Central memory CD8-positive, alpha-beta T cell (primary cell): ENCODE measurements at places on chromosomes 16 and 17.
A peak's percentile ranks its signal among the peaks of the same experiment; 100 is the strongest.

- peak; percentile 54 for DNase-seq
Measured at GRCh38 chr17:30336369-30337171, 2.7 kb upstream of the TMIGD1 start.

DNA sequence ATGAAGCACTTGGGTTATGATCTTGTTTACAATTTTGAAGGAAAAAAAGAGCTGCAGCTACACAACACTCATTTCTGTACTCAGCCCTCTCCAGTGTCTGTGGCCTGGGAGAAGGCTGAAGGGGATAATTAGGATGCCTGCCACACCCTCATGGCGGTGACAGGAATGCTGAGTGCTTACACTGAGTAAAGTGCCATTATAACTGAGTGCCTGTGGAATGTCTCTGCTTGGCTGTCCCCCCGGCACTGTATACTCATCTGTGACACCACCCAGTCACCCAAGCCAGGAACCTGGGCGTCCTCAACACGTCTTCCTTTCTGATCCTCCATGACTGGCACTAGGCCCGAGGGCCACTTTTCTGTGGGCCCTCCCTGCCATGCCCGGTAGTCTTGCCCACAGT is 3.5 kb upstream of the MRPL38 start:
- no peak for DNase-seq

- no peak for DNase-seq
Measured at GRCh38 chr17:43217614-43218087, 6.0 kb downstream of the TMEM106A start.

DNA sequence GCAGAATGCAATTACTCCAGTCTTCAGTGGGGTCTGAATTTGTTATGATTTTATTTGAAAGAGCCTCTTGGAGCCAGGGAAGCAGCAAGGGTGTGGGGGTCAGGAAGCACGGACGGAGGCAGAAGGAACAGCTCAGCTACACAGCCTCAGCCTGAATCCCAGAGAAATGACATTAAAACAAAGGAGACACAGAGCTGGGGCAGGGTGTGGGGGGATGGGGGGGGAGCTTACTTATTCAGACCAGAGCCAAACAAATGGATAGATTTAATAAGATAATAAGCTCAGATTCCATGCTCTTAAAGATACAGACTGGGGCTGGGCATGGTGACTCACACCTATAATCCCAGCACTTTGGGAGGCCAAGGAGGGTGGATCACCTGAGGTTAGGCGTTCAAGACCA is 195.3 kb downstream of the ZNF423 start:
- DNase-seq: no peak

GRCh38 chr17:2067608-2068024 is 12.7 kb downstream of the HIC1 start:
- DNase-seq: no peak

- DNase-seq: no peak
Measured at GRCh38 chr16:990516-991291, 9.1 kb downstream of the SOX8 start.

- DNase-seq: no peak
Measured at GRCh38 chr16:12411516-12411915, 392.2 kb downstream of the CPPED1 start.

- DNase-seq: no peak
Measured at GRCh38 chr17:65759532-65759931, 198.1 kb upstream of the AXIN2 start.

DNA sequence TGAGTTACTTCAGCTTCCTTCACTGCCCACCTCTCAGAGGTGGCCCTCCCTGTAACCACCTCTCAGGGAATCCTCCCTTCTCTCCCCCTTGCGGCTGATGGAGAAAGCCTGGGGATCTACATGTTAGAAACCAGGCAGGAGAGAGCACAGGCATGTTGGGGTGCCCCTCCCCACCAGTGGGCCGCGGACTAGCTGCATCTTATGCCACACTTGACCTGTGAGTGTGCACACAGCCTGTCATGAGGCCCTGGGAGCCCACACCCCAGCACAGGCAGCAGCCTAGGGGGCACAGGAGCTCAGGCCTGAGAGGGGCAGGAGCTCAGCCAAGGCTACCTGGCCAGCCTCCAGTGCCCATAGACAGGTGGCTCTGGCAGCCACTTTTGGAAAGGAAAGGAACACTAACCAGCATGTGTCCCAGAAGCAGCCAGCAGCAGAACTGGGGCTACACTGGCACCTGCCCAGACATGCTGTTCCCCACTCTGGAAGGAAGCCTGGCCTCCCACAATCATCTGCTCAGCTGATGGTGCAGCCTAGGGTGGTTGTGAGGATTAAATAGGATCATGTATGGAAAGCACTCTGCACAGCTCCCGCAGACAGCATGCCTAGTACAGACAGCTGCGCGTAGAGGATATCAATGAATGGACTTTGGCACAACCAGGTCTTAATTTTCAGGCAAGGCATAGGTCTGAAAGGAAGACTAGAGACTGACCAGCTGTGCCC is 60.5 kb downstream of the TMEM132E start:
- no peak for DNase-seq

DNA sequence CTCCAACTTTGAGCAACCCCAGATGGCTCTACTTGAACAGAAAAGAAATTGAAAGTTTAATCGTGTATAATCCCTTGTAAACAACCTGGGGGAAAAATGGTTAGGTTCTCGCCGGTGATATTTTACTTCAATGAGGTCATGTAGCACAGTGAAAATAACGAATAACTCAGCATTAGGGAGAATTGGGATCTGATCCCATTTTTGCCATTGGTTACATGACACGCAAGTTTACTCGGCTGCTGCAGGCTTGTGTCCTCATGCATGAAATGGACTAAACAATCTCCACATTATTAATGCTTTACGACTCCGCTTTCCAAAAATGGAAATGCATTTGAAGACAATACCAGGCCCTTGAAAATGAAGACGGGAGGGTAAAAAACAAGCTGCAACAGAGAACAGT is 45.5 kb upstream of the LRRC37A3 start:
- DNase-seq: no peak

DNA sequence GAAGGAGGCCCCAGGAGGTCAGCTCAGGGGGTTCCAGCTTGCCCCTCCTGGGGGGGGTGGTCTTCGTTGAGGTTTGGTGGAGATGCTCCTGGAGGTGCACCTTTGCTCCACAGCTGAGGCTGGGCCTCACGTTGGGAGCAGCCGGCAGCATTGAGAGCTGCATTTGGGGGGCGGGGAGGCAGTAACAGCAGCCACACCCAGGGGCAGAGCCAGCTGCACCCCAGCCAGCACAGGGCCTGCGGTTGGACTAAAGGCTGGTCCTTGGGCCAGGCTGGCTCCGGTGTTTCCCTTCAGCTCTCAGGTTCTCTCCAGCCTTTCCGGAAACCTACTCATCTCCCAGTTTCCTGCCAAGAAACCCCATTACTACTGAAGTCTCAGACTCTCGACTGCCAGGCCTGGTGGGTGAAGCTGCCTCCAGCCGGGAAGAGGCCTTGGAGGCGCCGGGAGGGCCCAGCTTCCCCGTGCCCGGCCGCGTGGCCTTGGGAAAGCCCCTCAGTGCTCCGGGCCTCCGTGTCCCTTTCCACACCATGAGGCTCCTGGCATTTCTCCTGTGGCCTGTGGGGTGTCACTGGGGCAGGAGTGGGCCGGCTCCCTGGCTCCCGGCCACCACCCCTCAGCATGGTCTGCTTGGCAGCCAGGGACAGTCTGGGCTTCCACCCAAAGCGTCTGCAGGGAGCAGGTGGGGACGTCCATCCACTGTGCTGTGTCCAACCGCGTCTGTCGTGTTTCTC is 14.0 kb upstream of the BAIAP2 start:
- no peak for DNase-seq

- no peak for DNase-seq
Measured at GRCh38 chr16:17556276-17557052, 85.7 kb upstream of the XYLT1 start.

GRCh38 chr17:10574324-10574723 is 24.9 kb upstream of the MYH2 start:
- DNase-seq: no peak

GRCh38 chr17:59903455-59903854 is 10.5 kb downstream of the RPS6KB1 start:
- no peak for DNase-seq

- DNase-seq: no peak
Measured at GRCh38 chr17:496761-497160, 144.2 kb upstream of the RPH3AL start.

DNA sequence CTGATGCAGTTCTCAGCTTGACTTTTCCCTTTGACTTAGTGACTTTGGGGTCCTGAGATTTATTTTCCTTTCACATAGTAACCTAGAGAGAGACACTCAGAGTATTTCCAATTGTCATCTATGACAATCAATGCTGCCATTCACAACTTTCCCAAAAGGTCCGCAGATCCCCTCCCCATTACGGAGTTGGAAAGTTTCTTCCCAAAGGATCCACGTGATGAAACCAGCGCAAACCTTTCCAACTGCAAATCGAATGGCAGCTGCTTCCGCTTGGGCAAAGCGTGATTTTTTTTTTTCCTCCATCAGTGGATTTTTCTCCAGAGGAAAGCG is 538 bp upstream of the FCSK start:
- no peak for DNase-seq

- no peak for DNase-seq
Measured at GRCh38 chr17:64291268-64291851, 28.3 kb upstream of the TEX2 start.

DNA sequence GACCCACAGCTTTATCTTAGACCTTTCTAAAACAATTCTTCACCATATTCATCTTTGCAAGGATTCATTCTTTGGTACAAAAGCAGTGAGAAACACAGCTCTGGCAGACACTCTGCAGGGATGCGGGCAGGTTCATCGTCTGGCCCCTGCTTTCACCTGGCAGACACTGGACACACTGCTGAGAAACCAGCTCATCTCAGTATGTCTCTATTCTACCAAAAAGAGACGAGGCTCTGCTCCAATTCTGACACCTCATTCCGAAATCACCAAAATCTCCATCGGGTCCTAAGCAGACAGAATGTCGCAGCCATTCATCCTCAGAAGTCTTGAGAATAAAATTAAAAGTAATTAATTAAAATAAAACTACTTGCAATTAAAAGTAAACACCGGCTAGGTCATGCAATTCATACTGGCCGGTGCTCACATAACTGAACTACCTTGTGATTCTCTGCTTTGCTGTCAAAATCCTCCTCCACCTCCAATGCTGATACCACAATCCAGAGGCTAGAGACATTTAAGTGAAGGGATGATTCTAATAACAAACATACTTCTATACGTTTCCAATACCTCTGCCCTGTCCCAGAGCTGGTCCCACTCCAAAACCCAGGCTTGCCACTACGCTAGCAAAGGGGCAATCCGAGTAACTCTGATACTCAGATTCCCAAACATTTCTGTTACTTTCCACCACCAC is 1.3 kb downstream of the RNF157 start:
- no peak for DNase-seq

- DNase-seq: no peak
Measured at GRCh38 chr17:38586788-38587187, 19.0 kb downstream of the SRCIN1 start.

DNA sequence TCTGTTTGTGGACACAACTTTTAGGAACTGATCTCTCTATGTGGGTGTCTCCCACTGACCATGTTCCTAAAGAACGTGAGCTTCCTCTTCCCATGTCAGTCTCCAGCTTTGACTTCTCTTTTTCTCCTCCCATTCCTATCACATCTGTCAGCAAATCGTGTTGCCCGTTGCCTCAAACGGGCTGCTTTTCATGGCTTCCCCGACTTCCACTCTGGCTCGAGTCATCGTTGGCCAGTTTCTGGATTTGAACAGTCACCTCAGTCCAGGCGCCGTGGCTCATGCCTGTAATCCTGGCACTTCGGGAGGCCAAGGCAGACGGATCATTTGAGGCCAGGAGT is 5.4 kb downstream of the ABCC1 start:
- DNase-seq: no peak

- no peak for DNase-seq
Measured at GRCh38 chr16:30887927-30888326, 6.0 kb downstream of the BCL7C start.

DNA sequence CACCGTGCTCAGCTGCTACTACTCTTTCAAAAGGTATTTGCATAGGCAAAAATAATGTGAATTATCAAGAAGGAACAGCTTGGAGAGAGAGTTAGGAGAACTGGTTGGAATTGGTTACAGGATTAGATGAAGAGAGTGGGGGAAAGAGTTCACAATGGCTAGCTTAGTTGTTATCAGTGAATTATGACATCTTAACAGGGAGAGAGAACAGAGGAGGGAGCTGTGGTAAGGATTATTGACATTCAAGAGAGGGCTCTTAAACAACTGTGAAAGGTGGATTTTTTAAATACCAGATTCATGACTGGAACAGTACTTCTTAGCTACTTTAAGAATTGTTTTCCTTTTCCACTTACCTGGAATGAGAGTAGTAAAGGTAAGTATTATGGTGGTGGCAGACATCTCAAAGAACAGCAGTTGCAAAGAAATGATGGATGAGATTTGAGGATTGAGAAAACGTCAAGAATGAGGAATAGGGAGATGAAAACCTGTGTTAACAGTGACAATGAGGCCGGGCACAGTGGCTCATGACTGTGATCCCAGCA is 43.9 kb upstream of the SLC5A11 start:
- DNase-seq: no peak

DNA sequence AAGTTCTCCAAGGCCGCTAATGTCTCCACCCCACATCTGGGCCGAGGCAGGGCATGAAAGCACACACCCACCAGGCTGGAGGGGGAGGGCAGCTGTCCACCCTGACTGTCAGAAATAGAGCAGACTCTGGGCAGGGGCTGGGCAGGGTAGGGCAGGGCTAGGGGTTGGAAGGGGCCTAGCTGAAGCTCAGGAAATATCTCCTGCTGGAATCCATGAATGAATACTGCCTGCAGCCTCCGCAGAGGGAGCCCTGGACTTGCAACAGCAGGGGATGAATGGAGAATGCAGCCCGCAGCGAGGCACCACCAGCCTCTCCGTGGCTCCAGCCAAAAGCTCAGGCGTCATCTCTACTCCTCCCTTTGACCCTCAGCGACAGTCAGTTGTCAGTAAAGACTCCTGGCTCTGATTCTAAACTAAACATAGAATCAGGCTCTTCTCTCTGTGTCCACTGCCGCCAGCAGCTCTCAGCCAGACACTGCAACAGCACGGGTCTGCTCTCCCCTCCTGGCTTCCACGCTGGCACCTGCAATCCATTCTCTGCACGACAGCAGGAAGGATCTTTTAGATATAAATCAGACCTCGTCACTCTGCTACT is 23.9 kb upstream of the NGFR start:
- no peak for DNase-seq

GRCh38 chr17:6823011-6823442 is 8.5 kb downstream of the TEKT1 start:
- DNase-seq: no peak

DNA sequence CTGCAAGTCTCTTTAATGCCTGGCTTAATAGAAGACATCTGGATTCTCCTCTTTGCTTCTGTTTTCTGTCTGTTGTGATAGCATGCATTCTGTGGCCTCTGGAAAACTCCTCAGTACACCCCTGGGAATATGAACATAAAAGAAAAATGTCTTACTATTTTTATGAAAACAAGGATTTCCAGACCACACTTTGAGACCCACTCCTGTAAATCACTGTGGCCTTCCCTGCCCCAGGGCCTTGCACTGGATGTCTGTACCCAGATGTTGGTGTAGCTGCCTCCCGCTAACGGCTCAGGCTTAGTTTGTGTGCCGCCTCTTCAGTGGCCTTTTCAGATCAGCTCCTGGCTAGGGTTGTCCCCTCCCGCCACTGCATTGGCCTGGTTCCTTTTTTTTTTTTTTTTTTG is 126.6 kb downstream of the SOCS1 start:
- DNase-seq: no peak

GRCh38 chr16:50669741-50670140 is 11.4 kb downstream of the SNX20 start:
- no peak for DNase-seq
